Esophagus mucosa (tissue), 1 donor: ENCODE measurements at places on chromosomes 11 and 22.

DNA sequence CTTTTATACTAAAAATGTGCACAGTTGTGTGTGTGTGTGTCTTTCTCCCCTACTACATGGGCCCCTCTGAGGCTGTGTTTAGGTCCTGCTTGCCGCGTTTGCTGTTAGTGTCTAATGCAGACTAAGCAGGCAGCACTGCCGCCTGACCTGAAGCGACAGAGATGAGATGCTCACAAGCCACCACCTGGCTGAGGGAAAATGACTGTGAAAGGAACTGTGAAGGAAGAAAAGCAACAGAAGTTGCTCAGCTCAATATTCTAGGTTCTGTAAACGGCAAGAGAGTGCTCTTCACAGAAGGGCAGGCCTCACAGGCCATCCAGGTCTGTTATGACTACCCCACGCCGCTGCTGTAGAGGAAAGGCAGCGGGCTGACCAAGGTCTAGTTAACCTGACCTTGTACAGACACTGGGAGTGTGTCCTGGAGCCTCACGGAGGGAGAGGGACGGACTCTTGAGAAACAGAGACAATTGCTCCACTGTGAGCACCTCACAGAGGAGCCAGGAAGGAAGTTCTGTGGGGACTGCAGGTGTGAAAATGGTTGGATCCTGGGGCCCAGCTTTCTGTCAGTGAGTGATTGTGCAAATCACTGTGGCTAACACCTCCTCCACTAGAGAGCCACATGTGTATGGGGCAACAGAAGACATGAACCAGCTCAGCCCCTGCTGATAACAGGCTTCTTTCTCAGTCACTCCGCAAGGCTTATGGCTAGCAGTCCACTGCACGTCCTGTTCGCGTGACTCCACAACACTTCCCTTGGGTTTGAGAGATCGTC lies 31.3 kb upstream of the YPEL1 start:
- ATAC-seq: no peak

DNA sequence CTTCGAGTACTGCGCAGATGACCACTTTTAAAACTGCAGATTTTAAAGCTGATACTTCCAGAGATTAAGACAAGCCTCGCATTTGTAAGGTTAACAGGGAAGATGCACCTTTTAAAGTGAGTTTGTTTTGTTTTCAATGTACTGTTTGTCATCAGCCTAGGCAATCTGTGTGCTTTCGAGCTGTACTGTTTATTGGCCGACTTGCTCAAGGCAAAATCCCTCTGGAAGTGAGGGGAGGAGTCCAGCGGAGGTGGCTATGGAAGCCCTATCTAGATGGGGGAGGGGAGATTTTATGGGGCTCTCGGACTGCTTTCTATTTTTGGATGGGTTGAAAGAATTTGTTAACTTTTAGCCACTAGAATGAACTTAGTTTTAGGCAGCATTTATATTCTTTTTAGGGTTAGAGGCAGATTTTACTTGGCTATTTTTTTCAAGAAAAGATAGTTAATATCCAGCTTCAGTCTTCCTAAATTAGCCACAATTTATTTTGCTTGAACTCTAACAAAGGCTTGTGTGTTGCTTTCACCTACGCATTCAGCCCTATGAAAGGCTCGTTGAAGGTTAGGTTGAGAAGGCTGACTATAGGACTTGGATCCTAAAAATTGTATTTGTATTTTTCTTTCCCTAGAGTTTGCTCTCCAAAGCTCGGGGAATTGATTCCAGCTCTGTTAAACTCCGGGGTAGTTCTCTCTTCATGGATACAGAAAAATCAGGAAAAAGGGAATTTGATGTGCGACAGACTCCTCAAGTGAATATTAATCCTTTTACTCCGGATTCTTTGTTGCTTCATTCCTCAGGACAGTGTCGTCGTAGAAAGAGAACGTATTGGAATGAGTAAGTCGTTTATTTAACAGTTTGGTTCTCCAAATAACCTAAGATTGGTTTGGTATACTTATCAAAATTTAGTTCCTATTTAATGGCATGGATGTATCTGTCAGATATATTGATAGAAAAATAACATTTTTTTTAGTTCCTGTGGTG lies 2.1 kb downstream of the WEE1 start:
- ATAC-seq: no peak

DNA sequence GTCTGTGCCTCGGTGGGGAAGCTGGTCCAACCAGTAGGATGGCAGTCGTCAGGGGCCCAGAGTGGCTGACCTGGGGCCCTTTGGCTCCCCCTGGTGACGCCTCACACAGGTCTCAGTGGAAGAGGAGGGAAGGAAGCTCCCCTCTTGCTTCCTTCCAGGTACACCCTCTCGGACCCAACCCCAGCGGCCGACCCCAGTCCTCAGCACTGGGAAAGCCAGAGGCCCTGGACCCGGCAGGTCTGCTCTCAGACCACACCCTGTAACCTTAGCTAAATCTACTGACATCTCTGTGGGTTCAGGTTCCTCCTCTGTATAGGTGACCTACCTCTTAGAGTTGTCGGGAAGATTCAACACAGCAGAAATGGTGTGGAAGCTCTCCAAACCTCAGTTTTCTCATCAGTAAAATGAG lies 3.4 kb upstream of the SCUBE1 start:
- peak; percentile 45 for ATAC-seq

- ATAC-seq: no peak
These were observed 148.4 kb downstream of the CACNA1I start for GRCh38 chr22:39718921-39719475.

DNA sequence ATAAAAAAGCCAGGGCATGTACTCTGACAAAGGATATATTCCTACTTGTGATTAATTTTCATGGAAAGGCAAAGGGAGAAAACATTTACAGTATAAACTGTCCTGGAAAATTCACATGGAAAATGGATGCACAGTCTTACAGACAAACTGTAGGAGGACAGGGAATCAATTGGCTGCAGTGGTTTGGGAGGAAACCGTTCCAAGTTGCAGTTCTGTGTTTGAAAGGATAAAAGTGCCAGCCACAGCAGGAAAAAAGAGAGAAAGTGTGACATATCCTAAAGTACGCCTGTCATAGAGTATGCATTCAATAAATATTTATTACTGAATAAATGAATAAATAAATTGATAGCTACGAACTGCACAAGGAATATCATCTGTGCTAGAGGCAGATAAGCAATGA lies 462.9 kb downstream of the RAB38 start:
- ATAC-seq: no peak

DNA sequence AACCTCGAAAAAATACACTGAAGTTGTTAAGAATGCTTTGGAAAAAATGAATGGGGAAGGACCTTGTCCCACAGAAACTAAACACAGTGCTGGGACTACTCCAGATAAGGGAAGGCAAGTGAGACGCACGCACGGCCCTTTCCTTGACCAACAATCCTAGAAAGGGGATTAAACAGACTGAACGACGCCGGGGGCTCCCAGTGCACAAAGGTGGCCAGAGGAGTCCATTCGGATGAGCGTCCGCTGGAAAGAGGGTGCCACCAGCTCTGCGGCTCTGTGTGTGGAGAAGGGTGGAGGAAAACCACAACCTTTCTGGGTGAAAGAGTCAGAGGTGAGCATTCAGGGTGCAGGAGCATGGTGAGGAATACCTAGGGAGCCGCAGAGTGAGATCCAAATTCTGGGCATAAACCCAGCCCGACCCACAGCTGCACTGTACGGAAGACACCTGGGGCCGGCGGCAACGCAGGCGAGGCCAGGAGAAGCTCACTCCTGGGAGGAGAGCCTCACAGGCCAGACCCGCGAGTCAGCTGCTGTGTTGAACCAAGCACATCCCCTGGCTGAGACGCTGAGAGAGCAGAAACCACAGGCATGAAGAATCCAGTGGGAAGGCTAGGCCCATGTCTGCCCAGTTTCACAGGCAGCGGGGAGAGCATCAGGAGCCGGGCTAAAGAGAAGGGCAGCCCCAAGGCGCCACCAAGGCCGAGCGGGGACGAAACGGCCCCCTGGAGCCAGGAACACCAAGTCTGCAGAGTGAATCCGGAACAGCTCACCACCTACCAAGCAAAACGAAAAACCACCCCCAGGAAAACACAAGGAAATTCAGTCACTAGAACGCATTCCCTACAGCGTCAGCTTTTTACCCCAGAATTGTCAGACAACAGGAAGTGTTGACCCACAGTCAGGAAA lies 177.1 kb downstream of the BRD1 start:
- no peak for ATAC-seq

GRCh38 chr22:32281072-32281471 lies 25.9 kb upstream of the SLC5A4 start:
- peak; percentile 48 for ATAC-seq

DNA sequence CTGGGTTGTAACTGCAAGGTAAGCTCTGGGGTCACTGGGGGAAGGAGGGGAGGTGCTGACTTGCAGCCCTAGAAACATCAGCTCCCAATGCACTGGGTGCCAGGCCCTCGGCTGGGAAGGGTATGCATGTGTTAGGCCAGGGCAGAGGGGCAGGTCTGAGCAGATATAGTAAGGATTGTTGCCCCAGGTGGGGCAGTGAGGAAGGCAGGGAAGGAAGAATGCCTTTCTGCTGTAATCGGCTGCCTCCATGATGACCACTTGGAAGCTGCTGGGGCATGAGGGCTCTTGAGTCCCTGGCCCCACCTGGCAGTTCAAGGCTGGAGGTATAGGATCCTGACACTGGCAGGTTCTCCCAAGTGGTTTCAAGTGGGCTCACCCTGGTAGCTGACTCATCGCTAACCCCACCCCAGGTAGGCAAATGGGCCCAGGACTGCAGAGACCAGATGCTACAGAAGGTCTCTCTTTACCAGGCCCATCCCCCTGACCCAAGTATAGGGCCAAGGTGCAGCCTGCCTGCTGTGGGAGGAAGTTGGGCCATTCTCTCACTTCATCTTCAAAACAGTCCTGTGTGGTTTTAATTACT lies 56.7 kb downstream of the TIMP3 start:
- no peak for ATAC-seq

- no peak for ATAC-seq
These were observed 22.1 kb downstream of the SLC5A4 start for GRCh38 chr22:32233091-32233490.

- no peak for ATAC-seq
These were observed 28.6 kb upstream of the ATXN10 start for GRCh38 chr22:45642986-45643385.

DNA sequence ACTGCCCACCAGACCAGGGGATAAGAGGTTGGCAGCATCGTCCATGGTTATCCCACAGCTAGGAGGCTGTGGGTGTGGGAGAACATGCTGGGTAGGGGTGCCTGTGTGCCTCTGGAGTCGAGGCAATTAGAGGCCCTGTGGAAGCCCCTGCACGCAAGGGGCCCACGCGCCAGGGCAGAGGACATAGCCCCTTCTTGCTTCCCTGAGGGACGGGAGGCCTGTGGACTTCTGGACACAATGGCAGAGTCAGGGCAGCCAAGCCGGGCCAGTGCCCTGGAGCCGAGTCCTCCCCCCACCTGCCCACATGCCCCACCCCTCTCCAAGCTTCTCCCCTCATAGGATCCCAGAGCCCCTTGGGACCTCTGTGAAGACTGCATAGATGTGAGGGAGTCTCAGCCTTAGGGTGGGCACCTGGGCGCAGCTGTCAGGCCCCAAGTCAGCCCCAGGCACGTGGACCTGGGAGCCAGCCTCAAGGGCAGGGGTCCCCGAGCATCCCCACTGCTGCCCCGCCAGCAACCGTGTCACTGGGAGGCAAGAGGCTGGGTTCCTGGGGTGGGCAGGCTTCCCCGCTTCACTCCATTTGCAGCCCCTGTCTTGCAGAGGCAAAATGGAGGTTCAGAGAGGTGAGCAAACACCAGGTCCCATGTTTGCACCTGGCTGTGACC lies 52.4 kb downstream of the CDKN1C start:
- no peak for ATAC-seq

DNA sequence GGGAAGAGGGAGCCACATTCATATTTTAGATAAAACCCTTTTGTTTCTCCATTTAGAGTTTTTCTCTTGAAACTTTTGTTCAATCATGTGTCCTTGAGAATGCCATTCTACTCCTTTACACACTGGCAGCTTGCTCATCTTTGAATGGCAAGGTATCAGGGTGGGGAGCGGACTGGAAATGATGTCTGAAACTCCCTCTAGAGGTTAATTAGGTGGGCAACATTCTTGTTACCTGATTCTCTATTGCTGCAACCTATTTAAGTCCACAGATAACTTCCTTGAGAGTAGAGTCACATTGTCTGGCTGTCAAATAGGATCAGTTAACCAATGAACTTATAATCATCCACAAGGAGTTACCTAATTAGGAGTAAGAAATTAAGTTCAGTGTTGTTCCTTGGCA lies 533.6 kb upstream of the API5 start:
- ATAC-seq: no peak

GRCh38 chr11:47071341-47071740 lies 105.3 kb downstream of the ARFGAP2 start:
- no peak for ATAC-seq

- no peak for ATAC-seq
These were observed 33.4 kb downstream of the LMO1 start for GRCh38 chr11:8230178-8230859.

- ATAC-seq: peak; percentile 64
These were observed 11.0 kb upstream of the PLAAT2 start for GRCh38 chr11:63573881-63574855.

GRCh38 chr22:30695871-30696655 lies 1.4 kb downstream of the OSBP2 start:
- ATAC-seq: no peak

- no peak for ATAC-seq
These were observed 33.8 kb downstream of the SLN start for GRCh38 chr11:107677924-107678631.

- ATAC-seq: peak; percentile 97
These were observed 35.2 kb downstream of the LRFN4 start for GRCh38 chr11:66891851-66892660.

DNA sequence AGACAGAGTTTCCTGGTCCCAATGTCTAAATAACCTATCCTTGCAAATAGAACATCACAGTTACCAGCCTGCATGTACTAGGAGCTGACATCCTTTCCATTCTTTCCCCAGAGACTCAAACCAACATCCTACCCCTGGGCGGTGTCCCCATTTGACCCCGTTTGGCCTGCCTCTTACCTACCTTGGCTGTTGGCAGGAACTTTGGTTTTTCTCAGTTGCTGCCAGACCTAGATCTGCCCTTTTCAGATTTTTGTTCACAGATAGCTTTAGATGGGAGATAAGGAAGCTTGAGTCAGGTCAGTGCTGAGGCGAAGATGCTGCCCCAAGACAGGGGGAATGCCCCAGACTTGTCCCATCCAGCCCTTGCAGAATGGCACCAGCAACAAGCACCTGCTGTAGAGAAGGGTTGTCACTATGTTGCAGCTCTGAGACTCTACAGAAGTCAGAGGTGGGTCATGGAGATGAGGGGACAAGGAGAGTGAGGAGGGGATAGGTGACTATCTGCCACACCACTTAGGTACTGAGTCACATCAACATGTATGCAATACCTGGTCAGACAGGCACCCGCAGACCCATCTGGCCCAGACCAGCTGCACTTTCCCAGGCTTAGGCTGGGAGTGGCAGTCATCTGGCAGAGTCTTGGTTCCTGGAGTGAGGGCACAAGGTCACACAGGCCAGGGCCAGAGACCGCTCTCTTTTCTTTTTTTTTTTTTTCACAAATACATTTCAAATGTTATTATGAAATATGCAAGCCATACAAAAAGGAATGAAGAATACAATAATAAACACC lies 61.5 kb upstream of the POU2AF1 start:
- ATAC-seq: peak; percentile 90

DNA sequence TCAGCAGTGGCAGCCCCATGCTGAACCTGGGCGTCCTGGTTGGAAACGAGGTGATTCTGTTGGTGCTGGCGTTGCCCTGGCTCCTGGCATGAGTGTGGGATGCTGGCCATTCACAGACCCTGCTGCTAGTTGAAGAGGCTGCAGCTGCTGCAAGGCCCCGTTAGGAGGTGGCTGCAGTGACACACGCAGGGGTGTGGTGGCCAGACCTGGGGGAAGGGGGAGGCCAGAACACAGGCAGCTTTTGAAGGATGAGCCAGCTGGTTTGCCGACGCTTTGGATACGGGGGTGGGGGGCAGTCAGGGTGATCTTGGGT lies 77.2 kb downstream of the MORC2 start:
- no peak for ATAC-seq
